NCI-H82 (cell line): ENCODE measurements at places on chromosomes 3 and 15.

DNA sequence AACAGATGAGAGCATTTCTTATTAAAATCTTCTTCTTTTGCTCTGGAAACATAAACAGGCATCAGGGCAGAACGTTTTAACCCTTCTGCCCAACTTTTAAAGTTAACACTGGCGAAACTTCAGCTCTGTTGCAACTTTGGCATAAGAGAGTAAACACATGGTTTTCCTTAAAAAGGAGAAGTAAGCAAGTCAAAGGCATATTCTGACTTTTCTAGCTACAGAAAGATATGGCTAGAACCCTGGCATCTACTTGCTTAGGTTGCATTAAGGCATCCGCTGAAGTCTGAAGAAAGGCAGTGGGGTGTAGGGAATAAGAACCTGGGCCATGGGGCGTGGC is 13.3 kb upstream of the IL16 start:
- DNase-seq = no peak

GRCh38 chr3:146491303-146491702 is 21.9 kb upstream of the PLSCR2 start:
- DNase-seq = no peak

GRCh38 chr15:85743392-85744055 is 51.2 kb downstream of the KLHL25 start:
- no peak for DNase-seq

DNA sequence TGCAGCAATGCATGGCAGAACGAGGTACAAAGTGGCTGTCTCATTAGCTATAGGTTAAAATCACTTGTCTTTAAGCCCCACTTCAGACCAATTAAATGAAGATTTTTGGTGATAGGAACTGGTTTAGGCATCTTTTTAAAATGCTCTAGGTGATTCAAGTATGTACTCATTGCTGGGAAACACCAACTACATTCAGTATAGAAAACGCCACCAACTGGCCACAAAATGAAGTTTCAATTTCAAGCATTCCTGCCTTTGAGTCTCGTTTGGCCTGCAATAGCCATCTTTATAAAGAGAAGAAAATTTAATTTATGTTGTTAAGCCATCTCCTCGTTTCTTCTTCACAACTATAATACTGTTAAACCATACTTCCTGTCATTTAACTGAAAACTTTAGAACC is 587.9 kb downstream of the GBE1 start:
- peak; percentile 2 for DNase-seq

GRCh38 chr3:141114816-141115460 is 63.8 kb downstream of the SPSB4 start:
- DNase-seq = peak; percentile 65

DNA sequence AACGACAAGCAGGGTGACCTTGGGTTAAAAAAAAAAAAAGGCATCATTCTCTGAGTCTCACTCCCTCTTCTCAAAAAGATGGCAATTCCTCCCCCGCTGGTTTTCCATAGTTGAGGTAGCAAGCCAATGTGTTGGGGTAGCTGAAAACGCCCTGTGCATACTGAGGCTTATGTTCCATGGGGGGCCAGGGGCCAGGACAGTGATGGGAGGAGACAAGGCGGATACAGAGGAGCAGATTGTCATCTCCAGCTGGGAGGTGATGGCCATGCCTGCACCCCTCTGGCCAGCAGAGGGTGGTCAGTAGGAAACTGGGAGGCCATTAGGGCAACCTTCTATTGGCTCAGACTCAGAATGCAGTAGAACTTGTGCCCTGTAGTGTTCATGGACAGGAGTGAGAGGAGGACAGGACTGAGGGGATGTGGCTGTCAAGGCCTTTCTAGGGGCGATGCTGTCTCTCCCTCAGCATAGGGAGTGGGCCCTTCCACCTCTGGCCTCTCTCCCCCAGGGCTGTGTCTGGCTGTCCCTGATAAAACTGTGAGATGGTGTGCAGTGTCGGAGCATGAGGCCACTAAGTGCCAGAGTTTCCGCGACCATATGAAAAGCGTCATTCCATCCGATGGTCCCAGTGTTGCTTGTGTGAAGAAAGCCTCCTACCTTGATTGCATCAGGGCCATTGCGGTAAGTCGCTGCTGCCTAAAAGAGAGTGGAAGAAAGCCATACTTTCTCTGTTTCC is 1.9 kb downstream of the TF start:
- no peak for DNase-seq

DNA sequence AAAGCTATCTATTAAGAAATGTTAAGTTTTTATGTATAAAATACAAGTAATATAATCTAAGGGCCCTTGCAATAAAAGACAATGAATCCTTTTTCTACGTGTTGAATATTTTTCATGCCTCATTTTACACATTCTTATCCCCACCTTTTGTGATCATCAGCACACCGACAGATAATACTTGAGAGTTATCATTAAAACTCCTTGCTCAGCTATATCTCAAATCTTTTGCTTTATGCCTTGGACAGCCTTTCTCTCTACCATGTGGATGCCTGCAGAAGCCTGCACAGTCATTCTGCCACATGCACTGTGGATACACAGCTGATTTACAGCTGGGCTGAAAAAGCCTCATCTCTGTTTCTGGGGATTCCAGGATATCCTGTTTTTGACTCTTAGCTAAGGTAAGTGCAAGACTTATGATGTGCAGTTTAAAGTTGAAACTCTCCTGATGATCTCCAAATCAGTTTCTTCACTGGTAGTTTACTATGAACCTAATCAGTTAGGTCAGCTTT is 1565.1 kb downstream of the SI start:
- DNase-seq = no peak

DNA sequence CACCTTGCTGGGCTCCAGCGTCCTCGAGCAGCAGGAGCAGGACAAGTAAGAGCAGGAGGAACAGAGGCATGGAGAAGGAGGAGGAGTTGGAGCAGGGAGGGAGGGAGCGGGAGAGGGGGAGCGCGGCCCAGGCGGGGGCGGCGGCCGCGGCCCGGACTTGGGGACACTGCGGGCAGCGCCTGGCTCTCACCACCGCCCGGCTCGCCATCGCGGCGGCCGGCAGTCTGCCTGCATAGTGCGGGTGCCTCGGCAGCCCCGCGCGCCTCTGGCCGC is 440 bp downstream of the DCBLD2 start:
- DNase-seq = peak; percentile 78

DNA sequence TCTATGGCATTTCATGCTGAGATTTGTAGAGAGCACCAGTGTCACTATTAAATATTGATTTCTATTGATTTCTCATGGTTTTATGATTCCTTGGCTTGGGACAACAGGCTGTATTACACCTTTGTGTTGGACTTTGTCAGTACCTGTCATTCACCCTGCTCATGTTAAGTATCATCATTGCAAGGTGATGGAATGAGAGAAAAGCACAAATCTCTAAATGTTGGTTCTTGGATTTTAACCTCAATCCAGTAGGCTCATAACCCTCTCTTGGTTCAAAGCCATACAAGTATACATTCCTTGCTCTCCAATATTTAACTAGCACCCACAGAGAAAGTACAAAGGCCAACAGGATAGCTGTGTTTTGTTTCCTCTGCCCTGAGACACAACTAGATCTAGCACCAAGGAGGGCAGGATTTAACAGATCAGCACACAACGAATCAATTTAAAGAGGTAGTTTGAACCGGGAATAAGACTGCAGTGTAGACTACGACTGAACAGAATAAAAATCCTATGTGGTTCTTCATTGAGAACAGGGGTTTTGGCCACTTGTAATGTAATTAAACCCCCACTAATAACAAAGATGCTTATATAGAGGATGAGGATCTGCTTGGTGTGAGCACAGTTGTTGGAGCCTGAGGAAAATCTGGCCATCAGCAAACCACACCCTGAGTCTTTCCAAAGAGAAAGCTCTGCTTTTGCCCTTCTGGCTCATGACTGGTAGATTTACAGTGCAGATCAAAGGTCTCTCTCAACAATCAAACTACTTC is 78.0 kb upstream of the TNFSF10 start:
- no peak for DNase-seq

- no peak for DNase-seq
These were observed 14.3 kb upstream of the RHO start for GRCh38 chr3:129514110-129514509.

- no peak for DNase-seq
These were observed 36.0 kb upstream of the CMTM8 start for GRCh38 chr3:32202496-32202895.

- peak; percentile 51 for DNase-seq
These were observed 30.6 kb upstream of the ZSCAN2 start for GRCh38 chr15:84570164-84570735.

GRCh38 chr3:4043867-4044575 is 244.8 kb downstream of the LRRN1 start:
- DNase-seq = no peak

DNA sequence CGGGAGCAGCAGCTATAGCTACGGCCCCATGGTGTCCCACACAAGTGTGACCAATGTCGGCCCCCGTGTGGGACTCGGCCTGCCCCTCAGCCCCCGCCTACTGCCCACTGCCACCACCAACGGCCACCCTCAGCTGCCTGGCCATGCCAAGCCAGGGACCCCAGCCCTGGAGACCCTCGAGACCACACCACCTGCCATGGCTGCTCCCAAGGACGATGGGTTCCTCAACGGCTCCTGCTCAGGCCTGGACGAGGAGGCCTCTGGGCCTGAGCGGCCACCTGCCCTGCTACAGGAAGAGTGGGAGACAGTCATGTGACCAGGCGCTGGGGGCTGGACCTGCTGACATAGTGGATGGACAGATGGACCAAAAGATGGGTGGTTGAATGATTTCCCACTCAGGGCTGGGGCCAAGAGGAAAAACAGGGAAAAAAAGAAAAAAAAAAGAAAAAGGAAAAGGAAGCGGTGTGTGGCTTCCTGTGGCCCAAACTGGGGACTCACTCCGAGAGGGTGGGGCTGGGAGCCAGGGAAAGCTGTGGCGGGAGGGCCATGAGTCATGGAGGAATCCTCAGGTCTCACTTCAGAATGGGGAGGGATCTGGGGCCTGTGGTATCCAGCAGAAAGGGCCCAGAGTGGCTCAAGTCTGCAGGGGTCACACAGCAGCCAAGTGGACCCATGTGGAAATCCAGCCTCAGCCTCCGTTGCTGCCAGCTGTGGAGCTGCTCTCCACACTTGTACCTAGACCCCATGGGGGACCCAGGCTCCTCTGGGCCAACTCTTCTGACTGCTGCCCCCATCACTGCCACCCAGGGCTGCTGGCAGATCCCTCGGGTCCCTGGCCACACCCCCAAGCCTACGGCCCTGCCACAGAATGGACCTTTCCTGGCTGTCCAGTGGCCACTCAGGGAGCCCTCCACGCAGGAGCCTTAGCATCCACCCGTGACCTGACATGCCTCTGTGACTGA is 26.1 kb downstream of the PTH1R start:
- DNase-seq = no peak

DNA sequence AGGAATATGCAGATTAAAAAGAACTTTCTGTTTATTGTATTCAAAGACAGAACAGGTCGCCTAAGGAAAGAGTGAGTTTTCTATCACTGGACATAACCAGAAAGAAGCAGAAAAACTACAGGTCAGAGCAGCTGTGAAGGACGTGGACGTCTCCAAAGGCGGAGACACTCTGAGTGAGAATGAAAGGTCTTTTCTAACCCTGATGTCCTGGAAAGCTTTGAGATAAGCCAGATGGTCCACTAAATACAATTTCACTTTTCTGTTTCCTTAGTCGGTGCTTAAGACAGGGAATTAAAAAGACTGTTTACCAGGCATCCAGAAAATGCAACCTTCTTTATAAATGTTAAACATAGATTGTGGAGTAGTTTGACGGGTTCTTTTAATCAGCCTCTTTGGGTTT is 360.4 kb downstream of the FGF12 start:
- peak; percentile 84 for DNase-seq

- peak; percentile 38 for DNase-seq
These were observed 900 bp upstream of the EOMES start for GRCh38 chr3:27723001-27723445.

GRCh38 chr15:100264994-100265640 is 76.7 kb downstream of the ADAMTS17 start:
- DNase-seq = no peak

GRCh38 chr15:49645941-49646340 is 25.1 kb downstream of the DTWD1 start:
- no peak for DNase-seq

DNA sequence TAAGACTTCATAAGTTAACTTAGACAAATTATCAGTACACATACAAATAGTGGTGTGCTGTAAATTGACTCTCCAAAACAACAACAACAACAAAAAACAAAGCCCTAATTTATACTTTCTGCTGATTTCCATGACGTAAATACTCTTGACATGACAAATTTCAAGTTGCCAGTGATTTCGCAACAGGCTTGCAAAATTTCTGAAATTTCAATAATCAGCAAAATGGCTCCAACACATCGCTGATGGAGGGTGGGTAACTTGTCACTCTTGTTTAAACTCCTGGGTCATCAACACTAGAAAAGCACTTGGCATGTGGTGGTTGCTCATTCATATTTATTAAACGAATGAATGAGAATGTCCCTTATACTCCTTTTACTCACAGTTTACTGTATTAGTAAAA is 205.2 kb upstream of the SATB1 start:
- no peak for DNase-seq

GRCh38 chr3:123110282-123110975 is 43.6 kb downstream of the PDIA5 start:
- peak; percentile 99 for DNase-seq

GRCh38 chr3:173410849-173411248 is 13.3 kb downstream of the NLGN1 start:
- DNase-seq = no peak

DNA sequence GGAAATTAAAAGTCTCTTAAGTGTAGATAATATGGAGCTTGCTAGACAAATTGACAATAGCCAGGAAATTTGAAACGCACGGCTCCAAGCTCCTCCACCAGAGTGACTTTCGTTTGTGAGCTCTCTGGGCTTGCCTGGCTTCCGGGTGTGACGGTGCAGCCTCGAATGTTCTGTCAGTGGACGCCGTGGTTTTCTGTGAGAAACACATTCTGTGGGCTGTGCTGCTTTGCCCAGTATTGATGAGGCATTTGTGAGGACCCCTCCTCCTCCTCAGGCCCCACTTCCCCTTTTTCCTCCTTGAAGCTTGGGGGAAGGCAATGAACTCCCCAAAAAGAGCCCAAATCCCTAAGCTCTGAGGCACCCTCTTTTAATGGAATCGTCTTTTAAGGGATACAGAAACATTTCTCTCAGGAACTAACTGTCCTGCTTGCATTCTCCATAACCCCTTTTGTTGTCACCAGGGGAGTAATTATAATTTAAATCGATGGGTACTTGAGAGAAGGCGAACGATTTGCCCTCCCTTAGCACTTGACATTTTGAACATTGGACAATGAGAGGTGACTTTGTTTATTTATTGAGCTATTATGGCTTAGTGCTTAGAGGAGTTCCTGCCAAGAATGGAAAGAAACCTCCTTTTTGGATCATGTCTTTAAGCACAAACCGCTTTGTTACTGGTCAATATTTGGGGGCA is 40.8 kb downstream of the POLR2M start:
- no peak for DNase-seq

DNA sequence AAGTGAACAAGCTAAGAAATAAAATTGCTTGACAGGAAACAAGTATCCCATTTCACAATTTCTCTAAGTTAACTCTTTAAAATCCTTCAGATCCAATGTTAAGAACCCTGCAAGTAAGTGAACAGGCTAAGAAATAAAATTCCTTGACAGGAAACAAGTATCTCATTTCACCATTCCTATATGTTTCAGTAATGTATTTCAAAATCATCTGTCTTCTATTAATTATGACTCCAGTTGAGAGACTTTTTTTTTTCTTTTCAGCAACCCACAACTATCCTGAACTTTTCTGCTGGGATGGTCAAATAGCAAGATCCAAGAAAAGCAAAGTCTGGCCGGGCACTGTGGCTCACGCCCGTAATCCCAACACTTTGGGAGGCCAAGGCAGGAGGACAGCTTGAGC is 2.4 kb upstream of the SLC12A6 start:
- no peak for DNase-seq

GRCh38 chr3:50408443-50408944 is 49.2 kb upstream of the TMEM115 start:
- no peak for DNase-seq
